ENCODE measurements at places on chromosomes 7 and 10.

DNA sequence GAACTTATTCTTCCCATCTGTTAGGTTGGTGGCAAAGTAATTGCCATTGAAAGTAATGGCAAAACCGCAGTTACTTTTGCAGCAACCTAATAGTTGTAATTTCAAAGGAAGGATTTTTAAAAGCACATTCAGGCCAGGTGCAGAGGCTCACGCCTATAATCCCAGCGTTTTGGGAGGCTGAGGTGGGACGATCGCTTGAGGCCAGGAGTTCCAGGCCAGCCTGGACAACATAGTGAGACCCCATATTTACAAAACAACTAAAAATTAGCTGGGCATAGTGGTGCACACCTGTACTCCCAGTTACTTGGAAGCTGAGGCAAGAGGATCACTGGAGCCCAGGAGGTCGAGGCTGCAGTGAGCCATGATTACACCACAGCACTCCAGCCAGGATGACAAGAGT is 374.9 kb downstream of the GALNT17 start:
- no peak for DNase-seq

DNA sequence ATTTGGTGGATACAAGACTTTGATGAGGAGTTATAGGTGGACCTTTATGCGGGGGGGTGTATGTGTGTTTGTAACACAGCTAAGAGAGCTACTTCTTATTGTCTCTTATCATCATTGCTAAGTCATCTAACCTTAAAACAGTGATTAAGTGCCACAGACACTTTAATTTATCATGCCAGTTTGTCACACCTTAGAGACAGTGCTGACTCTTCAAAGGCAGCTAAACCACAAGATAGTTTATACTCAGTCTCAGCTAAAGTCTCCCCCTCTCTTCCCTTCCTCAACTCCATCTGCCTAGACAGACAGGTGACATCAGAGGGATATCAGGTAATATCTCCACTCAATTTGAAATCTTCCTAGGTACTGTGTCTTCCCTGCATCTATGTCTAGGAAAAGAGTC is 42.2 kb downstream of the MYPN start:
- DNase-seq, result no peak

GRCh38 chr7:131188367-131189339 is 139.0 kb upstream of the MKLN1 start:
- DNase-seq, result peak; percentile 49

DNA sequence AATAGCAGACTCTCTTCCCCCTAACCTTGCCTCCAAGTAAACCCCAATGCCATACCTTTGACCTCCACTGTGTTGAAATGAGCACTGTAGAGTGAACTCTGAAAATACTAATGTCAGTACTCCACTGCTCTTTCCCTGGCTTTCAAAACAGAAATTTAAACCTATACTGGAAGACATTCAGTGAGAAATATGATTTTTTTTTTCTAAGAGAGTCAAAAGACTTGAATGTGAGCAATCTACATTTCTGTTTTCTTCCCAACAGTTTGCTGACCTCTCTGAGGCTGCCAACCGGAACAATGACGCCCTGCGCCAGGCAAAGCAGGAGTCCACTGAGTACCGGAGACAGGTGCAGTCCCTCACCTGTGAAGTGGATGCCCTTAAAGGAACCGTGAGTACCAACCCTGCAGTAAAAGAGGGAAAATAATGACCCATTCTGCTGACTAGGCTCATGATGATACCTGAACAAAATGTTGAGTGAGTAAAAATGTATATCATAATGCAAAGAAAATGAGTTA is 6.4 kb downstream of the VIM start:
- no peak for DNase-seq

DNA sequence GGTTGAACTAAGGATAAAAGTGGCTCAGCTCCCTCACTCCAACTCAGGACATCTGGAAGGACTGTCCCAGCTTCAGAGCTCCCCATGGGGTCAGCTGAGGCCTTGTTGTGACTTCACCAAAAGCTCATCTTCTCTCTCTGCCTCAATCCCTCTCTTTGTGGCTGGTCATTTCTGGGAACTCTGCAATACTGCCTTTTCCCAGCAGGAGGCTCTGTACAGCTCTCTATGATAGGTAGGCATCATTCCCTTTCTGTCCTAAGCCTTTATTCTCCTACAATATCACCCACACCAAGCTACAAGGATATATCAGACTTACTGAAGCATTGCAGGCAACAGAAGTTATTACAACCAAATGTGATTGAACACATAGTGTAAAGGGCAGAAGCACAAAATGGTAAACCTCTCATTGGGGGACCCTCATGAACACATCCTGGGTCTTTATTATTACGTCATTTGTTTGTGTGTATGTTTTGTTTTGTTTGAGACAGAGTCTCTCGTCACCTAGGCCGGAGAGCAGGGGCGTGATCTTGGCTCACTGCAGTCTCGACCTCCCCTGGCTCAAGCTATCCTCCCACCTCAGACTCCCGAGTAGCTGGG is 36.7 kb upstream of the PRPS1L1 start:
- no peak for DNase-seq

DNA sequence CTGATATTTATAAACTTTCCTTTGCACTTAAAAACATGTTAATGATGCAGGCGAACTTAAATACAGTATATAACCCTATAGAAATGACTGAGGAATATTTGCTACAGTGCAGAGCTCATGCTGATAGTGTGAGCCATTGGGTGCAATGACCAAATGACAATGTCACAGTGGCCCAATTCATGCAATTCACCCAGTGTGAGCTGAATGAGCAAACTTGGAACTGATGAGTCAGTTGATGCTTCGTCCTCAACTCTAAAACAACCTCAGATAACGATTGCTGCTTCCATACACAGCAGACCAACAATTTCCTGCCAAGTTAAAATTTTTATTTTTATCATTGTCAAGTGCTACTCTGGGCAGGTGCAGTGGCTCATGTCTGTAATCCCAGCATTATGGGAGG is 12.1 kb upstream of the ZC3HAV1L start:
- DNase-seq, result no peak

GRCh38 chr7:28433699-28434219 is 21.4 kb downstream of the CREB5 start:
- no peak for DNase-seq

DNA sequence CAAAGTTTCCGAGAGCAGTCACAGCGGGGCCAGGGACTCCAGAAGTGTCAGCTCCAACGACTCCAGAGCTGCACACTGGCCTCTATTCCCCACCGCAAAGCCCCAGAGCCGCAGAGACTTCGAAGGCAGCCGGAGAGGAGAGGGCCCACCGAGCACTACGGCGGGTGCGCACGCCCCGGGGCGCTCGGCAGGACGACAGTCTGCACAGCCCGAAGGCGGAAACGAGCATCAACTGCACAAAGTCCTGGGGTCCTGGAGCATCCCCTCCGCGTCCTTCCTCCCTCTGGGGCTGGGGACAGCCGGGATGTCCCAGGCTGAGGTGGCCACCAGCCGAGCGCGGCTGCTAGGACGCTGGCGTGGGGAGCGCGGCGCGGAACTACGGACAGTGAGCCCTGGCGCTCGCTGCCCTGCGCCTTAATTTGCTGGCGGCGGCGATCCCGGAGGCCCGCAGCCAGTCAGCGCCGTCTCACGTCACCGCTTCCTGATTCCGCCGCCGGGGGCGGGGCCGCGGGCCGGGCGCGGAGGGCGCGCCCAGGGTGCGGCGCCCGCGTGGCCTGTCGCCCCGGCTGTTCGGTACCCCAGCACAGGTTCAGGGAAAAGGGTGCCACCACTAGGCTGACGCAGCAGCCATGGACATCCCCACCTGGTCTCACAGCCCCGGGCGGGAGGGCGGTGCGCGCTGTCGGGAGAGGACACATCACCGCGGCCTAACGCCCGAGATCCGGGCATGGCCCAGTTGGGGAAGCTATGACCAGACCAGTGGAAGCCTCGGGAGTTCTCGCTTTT is at the start of gene TBX20:
TBX20 (minus strand) TSS at position 391 of the 786 bp plus-strand sequence. CDS start 480 bp downstream, outside the sequence.
- DNase-seq, result peak; percentile 57

DNA sequence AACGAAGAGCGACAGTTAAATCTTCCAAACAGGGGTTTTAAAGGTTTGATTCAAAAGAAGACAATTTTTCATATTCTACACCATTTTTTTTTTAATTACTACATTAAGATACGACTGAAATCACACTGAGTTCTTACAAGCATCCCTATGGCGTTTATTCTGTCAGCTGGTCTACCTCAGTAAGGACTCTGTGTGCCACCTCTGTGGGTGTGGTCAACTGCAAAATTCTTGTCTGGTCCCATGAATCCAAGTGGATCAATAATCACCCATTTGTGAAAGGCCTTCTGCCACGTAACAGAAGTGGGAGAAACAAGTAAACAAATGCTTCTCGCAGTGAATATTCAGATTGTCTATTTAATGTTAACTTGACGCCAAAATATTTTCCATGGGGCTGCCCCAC is 104.1 kb downstream of the GRB10 start:
- DNase-seq, result no peak

GRCh38 chr10:68759223-68759863 is 38.3 kb downstream of the CCAR1 start:
- DNase-seq, result no peak

GRCh38 chr7:30411173-30411572 is 67.4 kb downstream of the NOD1 start:
- no peak for DNase-seq

GRCh38 chr10:67785098-67785497 is 52.9 kb downstream of the DNAJC12 start:
- DNase-seq, result peak; percentile 42

DNA sequence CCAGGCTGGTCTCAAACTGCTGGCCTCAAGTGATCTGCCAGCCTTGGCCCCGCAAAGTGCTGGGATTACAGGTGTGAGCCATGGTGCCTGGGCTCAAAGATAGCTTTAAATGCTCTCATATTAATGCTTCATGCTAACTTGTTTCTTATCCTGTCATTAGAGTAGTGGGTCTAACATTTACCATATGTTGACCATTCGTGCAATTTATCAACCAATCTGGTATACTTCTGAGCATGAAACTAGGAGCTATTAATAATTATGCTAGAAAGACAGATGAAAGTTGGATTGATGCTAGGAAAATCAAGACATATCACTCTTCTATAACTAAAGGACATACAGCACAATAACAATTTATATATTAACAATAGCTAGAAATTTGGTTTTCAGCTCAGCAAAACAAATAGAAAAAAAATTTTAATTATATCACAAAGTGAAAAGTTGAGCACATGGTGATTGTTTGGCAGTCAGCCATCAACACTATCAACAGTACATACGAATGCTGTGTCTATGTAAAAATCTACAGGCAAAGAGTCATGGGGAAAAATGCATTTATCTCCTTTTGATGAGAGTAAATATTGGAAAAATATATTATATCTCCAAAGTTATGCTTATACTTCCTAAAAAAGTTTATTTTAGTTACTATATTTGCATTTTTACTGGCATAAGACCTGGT is 112.1 kb upstream of the ABCB5 start:
- no peak for DNase-seq

DNA sequence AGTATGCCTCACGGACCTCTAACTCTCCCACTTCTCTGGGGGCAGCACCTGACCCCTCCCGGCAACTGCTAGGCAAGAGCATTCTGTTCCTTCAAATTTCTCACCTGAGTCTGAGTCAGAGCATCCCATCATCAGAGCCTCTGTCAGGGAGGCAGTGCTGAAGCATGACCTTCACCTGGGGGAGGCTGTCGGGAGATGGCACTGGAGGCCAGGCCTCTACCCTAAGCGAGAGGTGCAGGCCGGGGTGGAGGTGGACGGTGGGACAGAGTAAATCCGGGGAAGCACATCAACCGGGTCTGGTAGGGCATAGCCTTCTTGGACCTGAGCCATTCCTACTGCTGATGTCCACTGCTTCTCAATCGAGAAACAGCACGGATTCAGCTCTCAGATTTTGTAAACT is 90.4 kb downstream of the SPAG6 start:
- DNase-seq, result no peak

- DNase-seq, result no peak
Observed at GRCh38 chr7:74063223-74063641, 20.4 kb upstream of the LIMK1 start.

- DNase-seq, result no peak
Observed at GRCh38 chr10:48529331-48529730, 75.5 kb downstream of the ARHGAP22 start.

DNA sequence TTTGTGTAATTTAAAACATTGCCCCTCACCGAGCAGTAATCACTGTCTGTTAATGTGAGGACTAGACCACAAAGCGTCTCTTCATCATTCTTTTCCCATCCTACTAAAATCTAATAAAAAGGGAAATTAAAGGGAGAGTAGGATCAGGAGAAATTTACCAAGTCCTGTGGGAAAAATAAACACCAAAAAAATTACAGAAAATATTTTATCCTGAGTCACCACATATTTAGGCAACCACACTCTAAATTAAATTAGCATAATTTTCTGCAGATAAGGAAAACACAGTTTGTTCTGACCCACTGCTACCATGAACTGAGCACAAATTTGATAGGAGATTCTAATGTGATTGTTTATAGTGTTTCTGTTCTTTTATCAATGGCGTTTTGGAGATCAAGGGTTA is 49.3 kb downstream of the CCDC6 start:
- DNase-seq, result no peak

GRCh38 chr10:109633846-109634245 is 289.5 kb downstream of the XPNPEP1 start:
- DNase-seq, result no peak

GRCh38 chr7:103958284-103958818 is 31.1 kb downstream of the RELN start:
- DNase-seq, result no peak

DNA sequence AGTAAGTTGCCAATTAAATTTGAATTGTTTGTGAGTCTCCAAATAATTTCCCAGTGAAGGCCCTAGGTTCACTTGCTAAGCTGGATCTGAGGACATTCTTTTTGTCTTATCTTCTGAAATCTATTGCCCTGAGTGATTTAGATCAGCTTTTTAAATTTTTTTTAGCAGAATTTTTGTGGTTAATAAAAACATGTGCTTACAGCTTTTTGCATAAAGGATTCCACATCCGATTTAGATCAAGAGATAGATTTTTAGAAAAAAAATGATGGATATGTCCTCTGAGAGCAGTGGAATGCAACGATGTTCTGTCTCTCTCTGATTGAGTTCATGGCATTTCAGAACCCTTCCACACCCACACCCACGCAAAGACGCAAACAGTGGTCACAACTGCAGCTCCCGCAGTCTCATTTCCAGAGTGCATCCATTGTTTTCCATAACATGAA is 358.8 kb downstream of the SUGCT start:
- no peak for DNase-seq

GRCh38 chr10:49331431-49331830 is 32.5 kb downstream of the C10orf71 start:
- no peak for DNase-seq
